M059J (cell line): ENCODE measurements at places on chromosomes 5 and 9. TPM values are rescaled to one million over a fixed set of nuclear protein-coding genes. Genes with fewer than 3 reads are reported as not detected.

DNA sequence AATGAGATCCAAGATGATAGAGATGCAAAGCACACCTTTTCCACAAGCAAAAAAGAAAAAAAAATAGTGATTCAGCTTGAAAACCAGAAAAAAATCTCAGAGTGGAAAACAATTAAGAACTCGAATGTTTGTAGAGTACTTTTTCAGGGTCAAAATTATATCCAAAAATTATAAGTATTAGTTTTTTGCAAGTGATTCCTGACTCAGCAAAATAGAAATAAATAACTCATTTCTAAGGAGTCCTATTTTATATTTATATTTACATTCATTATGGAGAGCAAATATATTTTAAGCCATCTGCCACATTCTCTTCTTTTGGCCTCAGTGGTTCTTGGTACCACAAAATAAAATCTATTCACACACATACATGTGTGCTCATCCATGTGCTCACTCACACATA is 1011.8 kb upstream of the ARRDC3 start:
- no peak for DNase-seq

PCDHB8 gene
- total RNA-seq = 0.98 and 3.8 TPM in 2 replicates

CCL27 gene
- not detected in 2 replicates for total RNA-seq

GRCh38 chr5:50794812-50795211 is 128.4 kb downstream of the PARP8 start:
- no peak for DNase-seq
